SW 1271 (cell line): ENCODE measurements at places on chromosomes 3 and 15.

DNA sequence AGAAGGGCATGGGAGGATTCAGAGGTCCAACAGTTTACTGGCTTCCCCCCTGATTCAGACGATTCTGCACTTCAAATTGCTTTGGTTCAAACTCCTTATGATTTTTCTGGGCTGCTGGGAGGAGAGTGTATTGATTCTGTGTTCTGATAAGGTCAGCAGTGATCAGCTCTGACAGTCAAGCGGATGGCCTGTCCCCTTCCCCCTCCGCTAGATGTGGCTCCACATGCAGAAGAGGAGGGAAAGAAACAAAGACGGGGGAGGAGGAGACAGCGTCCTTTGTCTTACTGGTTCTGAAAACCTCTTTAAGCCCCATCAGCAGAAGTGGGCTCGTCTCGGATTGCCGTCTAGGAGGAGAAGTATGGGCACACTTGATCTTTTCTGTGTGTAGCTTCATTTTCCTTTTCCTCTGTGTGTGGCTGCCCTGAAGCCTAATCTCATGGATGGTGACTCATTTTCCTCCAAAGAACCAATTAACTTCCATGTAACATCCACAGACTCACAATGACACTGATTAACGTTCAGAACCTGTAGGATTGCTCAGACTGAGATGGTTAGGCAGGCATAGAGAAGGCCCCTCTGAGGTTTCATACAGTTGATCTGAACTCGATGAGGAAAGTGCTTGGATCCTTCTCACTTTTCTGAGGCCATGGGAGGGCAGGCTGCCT lies 162.4 kb upstream of the PPP2R3A start:
- no peak for DNase-seq

- no peak for DNase-seq
Observed at GRCh38 chr3:107824822-107825371, 265.9 kb downstream of the CD47 start.

- DNase-seq = no peak
Observed at GRCh38 chr3:183427876-183428446, 458 bp downstream of the MCF2L2 start.

DNA sequence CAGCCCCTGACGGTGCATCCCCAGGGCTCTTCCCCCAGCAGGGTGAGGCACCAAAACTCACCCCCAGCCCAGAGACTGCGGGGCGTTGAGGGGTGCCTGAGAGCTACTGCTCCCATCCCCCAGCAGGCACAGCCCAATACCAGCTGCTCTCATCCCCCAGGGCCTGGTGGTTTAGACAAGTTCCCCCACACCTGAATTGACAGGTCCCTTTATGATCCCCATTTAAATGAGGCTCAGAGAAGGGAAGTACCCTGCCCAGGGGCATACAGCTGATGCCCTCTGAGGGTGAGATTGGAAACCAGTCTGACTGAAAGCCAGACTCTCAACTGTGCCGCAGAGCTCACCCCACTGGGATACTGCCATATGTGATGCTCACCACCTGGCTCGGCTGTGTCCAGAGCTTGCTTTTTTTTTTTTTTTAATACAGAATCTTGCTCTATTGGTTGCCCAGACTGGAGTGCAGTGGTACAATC lies 20.1 kb downstream of the DUSP7 start:
- no peak for DNase-seq
